ENCODE measurements at places on chromosomes 6 and 20.

- DNase-seq = no peak
These were observed 46.1 kb downstream of the SLC35B3 start for GRCh38 chr6:8389036-8389818.

DNA sequence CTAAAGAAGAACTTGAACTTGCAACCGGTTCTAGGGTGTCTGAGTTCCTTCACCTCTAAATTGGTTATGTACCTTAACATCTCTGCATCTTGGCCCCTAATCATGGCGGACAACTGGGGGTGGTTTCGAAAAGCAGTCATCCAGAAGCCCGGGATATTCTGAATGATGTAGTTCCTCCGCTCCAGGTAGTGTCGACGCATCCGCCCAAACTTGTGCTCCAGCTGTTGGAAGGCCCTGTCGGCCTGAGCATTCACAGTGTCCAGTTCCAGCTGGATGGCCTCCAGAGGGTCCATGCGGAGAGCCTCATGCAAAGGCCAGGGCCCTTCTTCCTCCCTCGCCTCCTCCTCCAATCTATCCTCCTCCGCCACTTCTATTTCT lies 887 bp downstream of the TSPYL1 start:
- DNase-seq = peak; percentile 6

DNA sequence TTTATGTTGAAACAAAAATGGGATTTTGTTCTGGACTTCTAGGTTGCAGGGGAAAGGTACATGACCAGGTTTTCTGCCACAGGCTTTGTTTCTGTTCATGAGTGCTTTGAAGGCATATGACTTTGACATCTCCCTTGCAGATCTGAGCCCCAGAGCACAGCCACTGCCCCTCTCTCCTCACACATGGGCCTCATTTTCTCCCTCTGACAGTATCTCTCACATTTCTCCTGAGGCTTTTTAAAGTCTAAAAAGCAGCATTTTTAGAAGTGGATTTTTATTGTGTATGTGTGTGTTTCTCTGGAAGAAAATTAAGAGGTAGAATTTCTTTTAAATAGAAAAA lies 49.9 kb upstream of the LTV1 start:
- DNase-seq = no peak

DNA sequence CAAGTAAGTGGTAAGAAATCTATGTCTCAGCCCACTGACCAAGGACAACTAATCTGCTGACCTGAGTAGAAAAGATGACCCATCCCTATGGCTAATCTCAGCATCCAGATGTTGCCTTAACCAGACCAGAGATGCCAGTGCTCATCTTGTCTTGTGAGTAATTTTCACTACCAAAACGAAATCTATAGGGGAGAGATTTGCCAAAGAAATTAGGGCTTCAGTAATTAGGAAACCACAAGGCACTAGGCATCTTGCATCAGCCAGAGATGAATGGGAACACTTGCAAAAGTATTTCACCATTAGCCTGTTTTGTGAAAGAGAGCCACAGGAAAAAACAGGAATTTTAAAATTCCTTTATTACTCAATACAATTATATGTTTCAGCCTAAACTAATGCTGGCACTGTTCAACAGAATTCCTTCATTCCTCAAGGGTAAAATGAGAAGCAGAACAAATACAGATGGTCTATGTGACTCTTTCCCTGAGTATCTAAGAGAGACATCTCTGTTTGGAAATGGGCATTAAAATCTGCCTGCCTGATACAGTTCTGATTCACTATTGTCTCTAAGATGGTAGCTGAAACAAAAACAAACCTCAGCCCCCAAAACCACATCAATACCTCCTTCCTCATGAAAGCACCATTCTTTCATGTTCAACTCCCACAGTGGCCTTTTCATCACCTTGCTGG lies 87.8 kb downstream of the GMDS start:
- no peak for DNase-seq

GRCh38 chr6:167968091-167968490 lies 29.4 kb upstream of the KIF25 start:
- DNase-seq = peak; percentile 59

- DNase-seq = no peak
These were observed 58.6 kb upstream of the RNF144B start for GRCh38 chr6:18328540-18328939.
